ENCODE measurements at places on chromosomes 6 and 20.
A peak's percentile ranks its signal among the peaks of the same experiment; 100 is the strongest.

- DNase-seq, result peak; percentile 61
Measured at GRCh38 chr20:10553326-10553984, 118.3 kb downstream of the SLX4IP start.

DNA sequence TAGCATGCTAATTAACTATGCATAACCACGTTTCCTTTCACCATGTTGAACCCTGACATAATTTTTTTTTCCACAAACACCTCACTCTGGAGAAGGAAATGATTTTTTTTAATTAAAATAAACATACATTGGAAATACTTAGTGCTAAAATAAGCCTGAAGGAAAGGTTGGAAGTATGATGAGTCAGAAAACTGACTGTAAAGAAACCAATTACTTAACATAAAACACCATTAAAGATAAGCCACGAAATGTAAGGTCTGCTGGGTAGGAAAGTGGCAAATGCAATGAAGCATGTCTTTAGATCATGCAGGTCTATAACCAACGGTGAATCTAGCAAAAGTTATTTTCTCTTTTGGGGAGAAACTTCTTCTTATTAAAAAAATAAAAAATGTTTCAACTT lies 47.5 kb downstream of the OPRM1 start:
- no peak for DNase-seq

DNA sequence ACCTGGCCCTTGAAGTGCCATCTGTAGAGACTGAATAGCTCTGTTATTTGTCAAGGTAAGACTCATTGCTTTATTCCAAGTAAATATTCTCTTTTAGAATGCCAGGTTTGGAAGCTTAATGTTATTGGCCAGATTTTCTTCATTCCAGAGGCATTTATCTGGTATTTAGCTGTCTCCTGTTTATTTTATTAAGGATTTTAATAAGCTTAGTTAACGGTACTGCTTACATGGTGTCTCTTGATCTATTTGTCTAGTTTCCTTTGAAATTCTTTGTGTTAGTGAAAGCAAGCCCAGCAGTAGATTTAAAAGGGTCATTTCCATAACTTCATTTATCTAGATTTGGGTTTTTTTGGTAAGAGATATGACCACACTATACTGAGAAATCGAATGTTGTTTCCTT lies 7.7 kb downstream of the RALY start:
- no peak for DNase-seq

- peak; percentile 51 for DNase-seq
Measured at GRCh38 chr6:75852721-75853120, 103.7 kb downstream of the MYO6 start.

- no peak for DNase-seq
Measured at GRCh38 chr20:40776466-40777457, 87.7 kb upstream of the MAFB start.

DNA sequence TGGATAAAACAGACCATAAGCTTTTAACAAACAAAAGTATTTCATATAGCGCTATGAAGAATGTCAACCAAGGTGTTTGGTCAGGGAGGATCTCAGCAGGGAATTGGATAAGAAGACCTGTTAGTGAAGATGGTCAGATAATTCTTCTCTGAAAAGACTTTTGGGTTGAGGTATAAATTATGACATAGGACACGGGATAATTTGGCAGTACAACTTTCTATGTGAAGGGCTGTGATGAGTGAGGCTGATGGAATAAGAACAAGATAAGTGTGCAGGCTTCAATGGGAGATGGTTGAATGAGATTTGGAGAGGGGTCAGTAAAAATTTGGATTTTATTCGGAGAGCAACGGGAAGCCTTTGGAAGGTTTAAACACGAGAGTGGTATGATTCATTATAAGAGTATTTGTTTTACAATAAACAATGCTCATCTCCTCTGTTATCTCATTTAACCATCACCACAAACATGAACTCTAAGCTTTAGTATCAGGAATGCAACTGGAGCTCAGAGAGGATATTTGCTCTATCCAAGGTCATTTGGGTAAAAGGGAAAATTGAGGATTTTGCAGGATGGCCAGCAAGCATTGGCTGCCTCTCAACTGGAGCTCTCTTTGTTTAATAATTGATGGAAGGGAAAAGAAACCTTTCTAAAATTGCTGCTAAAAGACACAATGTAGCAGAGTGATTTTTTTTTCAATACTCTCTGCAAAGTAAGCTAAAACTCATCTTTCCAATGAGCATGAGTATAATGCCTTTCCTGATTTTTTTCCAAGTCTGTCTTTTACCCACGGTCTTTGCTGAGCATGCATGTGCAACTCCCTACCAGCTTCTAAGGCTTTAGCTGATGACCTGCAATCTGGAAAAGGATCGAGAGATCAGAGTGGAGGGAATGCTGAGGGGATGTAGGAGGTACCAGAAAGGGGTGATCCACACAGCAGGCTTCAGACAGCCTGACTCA lies 534.0 kb downstream of the CBLN4 start:
- DNase-seq, result no peak

GRCh38 chr6:133715270-133715669 lies 173.6 kb upstream of the TCF21 start:
- DNase-seq, result no peak

- no peak for DNase-seq
Measured at GRCh38 chr6:137570393-137570792, 76.2 kb upstream of the OLIG3 start.

- peak; percentile 61 for DNase-seq
Measured at GRCh38 chr20:14189794-14190402, 147.5 kb downstream of the FLRT3 start.

- DNase-seq, result no peak
Measured at GRCh38 chr6:115971785-115972184, 88.9 kb downstream of the FRK start.

DNA sequence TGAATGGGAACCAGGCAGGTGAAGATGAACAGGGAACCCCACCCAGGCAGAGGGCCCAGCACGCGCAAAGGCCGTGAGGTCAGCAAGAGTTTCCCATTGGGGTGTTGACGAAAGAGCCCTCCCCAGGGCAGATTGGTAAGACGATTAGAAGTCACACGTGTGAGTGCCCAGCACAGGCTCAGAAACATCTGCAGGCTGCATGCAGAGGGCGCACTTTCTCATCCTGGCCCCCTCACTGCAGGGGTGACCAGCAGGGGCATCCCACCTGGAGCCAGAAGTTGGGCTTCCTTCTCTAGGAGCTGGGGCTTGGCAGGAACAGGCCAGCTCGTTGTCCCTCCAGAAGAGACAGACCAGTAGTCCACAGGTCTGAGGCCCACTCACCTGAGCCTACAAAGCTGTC lies 38.4 kb downstream of the VSTM2L start:
- DNase-seq, result no peak

DNA sequence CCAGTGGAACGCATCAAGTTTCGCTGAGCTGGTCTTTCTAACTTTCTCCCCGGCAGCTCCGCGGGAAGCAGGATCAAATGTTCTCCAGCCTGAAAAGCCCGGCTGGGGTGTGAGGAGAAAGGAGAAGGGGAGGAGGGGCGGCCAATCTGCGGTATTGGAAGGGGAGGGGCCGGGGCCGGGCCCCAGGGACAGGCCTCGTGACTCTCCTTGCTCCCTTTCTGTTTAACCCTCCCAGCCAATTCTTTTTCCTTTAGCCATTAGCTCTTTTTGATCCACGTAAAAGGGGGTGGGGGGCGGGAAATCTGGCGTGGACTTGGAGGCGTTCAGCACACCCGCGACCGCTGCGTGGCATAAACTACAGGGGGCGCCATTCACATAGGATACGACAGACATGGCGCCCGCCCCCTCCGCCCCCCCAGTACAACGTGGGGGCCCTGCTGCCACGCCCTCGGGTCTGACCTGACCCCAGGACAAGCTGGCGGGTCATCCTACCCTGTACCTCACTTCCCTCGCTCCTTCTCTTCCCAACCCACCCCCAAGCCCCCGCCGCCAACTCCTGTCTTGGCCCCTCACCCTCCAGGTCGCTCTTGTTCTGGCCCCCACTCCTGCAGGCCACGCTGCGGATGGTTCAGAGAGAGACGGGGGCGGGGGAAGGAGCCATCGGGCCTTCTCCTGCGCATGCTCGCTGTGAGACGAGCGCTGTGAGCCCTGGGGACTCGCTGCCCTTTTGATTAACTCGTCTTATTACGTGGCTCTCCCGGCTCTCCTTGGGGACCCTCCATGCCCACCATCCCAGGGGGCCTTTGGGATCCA lies 7.8 kb upstream of the MDGA1 start:
- DNase-seq, result peak; percentile 44

DNA sequence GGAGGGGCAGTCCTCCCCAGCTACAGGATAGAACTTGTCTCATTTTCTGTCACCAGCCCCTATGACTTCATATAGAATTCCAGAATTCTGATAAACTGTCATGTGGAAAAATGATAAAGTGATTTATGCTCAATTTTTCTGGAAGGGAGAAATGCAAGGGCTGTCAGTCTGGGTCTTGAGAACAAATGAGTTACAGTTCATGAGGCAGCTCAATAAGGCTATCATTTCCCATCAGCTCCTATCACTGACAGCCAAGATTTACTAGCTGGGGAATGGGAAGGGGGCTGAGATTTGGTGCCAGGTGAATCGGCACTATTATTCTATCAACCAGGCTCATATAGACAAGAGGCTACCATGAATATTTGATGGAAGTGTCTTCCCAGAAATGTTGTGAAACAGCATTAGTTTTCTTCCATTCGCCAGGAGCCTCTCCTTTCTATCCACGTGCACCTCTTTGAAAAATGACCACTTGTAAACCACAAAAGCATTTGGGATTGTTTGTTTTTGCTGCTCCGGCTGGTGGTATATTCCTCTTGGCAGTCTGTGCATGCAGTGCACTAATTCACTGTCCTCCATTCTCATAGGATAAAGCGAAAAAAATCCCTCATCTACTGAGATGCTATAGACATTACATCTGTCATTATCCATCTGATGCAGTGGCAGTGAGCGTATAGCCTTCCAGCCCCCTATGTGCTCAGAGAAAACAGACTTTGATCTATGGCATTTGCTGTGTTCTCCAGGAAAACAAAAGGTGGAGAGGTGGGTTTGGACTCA lies 528.7 kb upstream of the RNF217 start:
- DNase-seq, result no peak

DNA sequence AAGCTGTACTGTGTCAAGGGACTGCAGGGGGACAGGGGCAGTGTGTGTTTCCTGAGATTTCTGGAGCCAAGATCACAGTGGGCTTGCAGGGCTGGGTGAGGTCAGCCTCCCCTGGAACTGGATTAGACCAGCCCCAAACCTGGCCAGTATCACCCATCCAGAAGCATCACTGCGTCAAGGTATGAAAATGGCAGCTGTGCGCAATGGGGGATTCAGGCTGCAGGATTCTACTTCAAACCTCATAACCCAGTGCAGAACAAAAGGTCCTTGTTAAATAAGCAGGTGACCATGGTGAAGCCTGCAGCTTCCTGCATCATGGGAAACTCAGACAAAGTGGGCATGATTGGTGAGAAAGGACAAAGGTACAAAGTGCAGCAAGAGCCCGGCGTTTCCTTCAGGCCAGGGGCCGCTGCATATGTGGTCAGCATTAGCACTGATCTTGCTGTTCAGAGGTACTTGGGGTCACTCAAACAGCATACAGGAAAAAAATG lies 33.4 kb downstream of the TRAF3IP2 start:
- DNase-seq, result no peak

DNA sequence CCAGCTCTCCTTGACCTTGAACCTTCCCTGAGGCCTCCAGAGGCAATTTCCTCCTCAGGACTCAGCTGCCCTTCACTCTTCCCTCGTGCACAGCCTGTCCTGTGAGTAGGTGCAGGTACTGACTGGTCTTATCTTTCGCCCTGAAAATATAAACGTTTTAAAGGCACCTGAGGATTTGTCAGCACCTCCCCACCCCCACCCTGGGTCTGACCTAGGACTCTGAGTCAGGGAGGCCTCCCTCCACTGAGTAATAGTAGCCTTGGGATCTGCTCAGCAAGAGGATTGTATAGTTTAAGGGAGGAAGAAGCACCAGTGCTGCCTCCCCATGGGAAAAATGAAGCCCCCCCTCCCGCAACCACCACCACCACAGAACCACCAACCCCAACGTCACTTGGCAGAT lies 54.6 kb downstream of the PPARD start:
- peak; percentile 88 for DNase-seq
